Hematopoietic multipotent progenitor cell treated with erythropoietin and hydrocortisone succinate and interleukin-3 and kit ligand, for 15 days (in vitro differentiated cells): ENCODE measurements at places on chromosomes 11 and 22.

DNA sequence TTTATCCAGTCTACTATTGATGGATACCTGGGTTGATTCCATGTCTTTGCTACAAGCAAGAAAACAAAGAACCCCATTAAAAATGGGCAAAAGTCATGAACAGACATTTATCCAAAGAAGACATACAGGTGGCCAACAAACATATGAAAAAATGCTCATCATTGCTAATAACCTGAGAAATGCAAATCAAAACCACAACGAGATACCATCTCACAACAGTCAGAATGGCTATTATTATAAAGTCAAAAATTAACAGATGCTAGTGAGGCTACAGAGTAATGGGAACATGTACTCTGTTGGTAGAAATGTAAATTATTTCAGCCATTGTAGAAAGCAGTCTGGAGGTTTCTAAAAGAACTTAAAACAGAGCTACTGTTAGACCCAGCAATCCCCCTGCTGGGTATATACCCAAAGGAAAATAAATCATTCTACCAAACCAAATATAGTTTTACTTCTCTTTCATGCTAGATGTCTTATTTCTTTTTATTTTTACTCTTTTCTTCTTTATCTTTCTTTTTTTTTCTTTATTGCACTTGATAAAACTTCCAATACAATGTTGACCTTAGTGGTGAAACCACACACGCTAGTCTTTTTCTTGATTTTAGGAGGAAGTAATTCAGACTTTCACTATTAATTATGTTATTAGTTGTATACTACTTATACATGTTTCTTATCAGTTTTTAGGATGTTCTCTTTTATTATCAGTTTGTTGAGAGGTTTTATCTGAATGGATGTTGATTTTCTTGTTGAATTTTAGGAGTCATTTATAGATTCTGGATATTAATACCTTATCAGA, 14.3 kb downstream of the TRIM22 start:
- no peak for DNase-seq

- DNase-seq, result no peak
These were observed 117.7 kb downstream of the KCNC1 start for GRCh38 chr11:17852246-17852645.

GRCh38 chr11:67409261-67409666, 5.4 kb downstream of the TBC1D10C start:
- no peak for DNase-seq

DNA sequence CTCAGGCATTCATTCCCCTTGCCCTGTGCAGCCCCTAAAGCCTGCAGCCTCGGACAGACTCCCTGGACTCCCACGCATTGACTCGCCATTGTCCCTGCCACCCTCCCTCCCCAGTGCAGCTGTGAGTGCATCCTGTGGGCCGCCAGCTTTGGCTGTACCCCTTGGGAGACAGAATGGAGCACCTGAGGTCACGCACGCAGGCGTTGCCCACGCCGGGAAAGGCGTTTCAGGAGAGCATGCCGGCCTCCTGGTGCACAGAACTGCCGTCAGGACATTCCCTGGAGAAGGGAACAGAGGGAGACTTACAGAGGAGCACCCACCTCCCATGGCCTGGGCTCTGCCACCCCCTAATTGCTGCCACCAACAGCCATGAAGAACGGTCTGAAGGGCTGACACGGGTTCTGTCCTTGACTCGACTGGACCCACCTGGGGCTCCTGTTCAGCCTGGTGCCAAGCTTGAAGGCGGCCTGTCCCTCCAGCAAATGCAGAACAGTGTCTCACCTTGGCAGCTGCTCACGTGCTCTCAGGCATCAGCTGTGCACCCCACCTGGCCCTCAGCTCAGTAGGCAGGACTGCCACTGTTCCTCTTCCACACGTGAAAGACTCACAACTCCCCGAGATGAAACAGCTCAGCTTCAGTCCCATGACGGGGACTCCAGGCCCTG, 503.8 kb downstream of the BRD1 start:
- DNase-seq, result no peak

DNA sequence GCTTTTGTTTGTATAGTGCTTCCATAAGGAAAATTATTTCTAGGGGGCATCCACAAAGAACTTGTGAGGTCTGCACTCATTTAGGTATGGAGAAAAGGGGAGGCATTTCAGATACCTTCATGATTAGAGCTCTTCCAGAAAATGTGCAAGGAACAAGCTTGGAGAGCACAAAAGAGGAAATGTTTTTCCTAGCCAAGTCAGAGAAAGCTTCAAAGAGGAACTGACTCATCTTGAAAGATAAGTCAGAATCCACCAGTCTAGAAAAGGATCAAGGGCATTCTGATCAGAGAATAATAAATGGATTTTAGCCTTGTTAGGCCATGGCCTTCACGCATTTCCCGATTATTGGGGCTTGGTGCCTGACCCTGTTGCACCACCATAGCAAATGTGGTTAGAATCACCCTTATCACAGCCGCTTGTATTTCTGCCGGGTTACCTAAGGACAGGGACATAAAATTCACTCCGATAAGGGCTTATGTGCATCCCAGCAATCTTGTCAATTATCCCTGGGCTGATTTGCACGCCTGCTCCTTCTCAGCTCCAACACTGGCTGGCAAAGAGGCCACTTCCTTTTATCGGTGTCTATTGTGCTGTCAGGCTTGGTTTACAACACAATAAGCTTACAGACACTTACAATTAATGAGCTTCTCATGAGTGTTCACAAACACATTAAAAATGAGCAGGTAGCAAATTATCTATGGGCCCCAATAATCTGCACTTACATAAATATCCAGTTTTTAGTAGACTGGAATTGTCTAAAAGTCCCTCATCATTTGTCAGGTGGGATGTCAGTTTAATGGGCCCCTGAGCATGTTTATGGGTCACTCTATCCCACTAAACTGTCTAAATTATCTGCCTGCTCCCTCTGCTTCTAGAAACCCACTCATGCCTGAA, 613.5 kb downstream of the SOX6 start:
- DNase-seq, result no peak

- DNase-seq, result peak; percentile 63
These were observed 2.2 kb downstream of the TM7SF2 start for GRCh38 chr11:65113839-65114238.

GRCh38 chr11:45141631-45142030, 4.8 kb upstream of the PRDM11 start:
- DNase-seq, result no peak

DNA sequence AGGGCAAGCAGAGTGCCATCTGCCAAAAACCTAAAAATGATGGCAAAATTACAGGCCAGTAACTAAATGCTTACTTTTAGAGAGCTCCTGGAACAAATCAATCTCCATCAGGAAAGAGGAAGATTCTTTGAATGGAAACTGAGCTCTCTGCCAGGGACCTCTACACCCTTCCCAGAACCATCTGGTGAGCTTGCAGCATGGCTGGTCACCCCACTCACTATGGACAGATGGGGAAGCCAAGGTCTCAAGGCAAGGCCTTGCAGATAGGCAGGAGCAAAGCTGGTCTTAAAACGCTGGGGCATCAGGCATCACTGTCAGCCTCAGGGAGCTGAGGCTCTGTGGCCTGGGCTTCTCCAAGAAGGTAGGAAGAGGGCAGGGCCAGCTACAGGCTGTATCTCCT, 36.2 kb downstream of the SERGEF start:
- no peak for DNase-seq

DNA sequence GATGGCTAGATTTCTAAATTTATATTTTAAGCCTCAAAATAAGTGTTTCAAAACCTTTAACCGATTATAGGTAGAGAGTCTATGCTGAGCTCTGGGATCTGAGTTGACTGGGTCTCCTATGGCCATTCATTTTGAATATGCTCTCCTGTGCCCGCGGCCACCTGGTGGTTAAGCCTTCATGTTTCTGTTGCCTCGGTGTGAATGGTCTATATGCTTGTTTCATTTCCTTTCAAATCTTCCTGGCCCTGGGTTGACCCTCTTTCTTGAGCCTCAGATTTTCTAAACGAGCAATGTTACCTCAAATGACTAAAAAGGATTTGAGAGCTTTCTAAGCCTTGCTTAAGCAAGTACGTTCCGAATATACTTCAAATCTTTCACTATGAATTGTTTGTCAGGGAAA, 789.4 kb upstream of the KIRREL3 start:
- no peak for DNase-seq

- no peak for DNase-seq
These were observed 19.4 kb downstream of the TEAD1 start for GRCh38 chr11:12693479-12694182.

DNA sequence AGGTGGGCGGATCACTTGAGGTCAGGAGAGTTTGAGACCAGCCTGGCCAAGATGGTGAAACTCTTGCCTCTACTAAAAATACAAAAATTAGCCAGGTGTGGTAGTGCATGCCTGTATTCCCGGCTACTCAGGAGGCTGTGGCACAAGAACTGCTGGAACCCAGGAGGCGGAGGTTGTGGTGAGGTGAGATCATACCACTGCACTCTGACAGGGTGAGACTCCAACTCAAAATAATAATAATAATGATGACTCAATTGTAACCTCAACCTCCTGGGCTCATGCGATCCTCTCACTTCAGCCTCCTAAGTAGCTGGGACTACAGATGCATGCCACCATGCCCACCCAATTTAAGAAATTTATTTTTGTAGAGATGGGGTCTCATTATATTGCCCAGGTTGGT, 15.6 kb upstream of the CHRNA10 start:
- no peak for DNase-seq

DNA sequence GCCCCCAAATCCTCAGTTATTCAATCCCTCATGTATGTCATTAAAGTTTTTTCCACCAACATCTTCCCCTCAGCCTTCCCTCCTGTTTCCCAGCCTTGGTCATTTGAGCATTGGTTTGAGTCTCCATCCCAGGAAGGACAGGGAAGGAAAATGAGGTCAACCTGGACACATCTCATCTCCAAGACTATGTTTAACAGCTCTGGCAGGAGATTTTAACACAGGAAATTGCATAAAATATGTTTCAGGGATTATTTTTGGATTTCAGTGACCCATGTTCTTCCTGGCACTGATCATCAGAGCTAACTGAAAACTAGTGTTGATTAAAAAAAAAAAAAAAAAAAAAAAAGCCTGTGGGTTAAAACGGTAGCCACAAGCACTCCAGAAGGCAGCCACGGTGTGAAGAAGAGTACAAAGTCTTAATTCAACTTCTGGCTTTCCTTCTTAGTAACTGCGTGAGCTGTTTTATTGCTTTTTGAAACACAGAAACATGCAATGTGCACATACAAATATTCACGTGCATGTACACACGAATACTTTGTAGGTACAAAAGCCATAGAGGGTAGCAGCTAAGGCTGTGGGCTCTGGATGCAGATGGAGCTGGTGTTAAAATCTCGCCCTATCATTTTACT, 164.4 kb upstream of the DDI1 start:
- no peak for DNase-seq

GRCh38 chr11:23540101-23540561, 679.9 kb upstream of the CCDC179 start:
- DNase-seq, result peak; percentile 8

DNA sequence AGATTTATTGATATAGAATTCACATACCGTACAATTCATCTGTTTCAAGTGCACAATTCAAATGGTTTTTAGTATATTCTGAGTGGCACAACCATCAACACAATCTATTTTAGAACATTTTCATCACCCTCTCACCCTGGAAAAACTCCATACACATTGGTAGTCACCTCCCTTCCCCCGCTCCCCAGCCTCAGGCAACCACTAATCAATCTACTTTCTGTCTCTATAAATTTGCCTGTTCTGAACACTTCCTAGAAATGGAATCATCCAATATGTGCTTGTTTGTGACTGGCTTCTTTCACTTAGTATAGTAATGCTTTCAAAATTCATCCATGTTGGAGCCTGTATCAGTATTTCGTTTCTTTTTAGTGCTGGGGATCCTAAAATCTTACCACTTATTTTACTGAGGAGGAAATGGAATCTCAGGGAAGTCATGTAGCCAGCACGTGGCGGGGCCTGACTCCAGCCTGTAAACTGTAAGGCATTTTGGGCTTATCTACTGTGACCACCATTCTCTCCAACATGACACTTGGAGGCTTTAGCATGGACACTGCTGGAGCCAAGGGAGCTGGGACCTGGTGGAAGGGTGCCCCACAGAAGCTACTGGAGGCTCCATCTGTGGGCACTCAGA, 905 bp upstream of the UCP3 start:
- peak; percentile 45 for DNase-seq

GRCh38 chr11:89279176-89279575, 101.5 kb downstream of the TYR start:
- no peak for DNase-seq

GRCh38 chr11:70498171-70498571, 99.8 kb downstream of the CTTN start:
- no peak for DNase-seq

GRCh38 chr22:44207173-44207980, 26.7 kb downstream of the PARVG start:
- DNase-seq, result no peak

GRCh38 chr11:94423507-94423906, 22.3 kb upstream of the GPR83 start:
- no peak for DNase-seq

GRCh38 chr11:76120513-76121101, 85.7 kb downstream of the WNT11 start:
- no peak for DNase-seq

DNA sequence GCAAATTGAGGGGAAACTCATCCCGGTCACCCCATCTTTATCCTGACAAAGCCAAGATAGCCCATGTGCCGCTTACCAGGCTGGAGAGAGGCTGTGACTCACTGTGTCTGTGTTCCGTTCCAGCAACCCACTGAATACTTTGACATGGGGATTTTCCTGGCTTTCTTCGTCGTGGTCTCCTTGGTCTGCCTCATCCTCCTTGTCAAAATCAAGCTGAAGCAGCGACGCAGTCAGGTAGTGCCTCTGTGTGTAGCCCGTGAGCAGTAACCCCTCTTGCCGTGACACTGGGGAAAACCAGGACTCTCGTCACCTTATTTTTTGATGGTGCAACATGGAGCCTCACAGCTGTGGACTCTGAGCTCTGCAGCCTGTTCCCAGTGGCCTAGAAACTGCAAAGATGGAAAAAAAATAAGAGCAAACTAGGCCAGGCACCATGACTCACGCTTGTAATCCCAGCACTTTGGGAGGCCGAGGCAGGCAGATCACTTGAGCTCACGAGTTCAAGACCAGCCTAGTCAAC, 16.9 kb downstream of the C22orf31 start:
- DNase-seq, result no peak

- DNase-seq, result no peak
These were observed 67.0 kb downstream of the MIAT start for GRCh38 chr22:26724414-26724813.

GRCh38 chr11:66510271-66510989, at the start of gene BBS1:
Gene BBS1 (plus strand): TSS chr11:66510635. CDS start chr11:66510660, 25 bp downstream.
- DNase-seq, result peak; percentile 86

- DNase-seq, result no peak
These were observed 25.8 kb downstream of the XRRA1 start for GRCh38 chr11:74923125-74923524.

GRCh38 chr22:39220890-39221850, 23.6 kb downstream of the PDGFB start:
- DNase-seq, result no peak

DNA sequence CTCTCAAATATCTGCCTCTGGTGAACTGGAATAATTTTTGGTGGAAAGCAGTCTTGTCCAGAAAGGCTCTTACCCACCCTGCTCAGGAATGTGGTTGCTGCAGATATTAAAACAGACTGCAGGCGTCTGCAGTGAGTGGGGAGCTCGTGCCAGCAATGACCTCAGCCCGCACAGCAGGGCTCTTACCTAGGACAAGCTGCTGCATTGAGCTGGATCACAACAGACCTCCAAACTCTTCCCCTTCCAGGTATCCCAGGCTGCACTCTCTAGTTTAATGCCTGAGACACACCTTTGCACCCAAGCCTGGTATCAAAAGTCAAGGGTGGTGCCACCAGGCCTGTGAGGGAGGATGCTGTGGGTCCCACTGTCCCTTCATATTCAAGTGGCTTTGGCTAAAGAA, 69.7 kb upstream of the CDON start:
- no peak for DNase-seq

GRCh38 chr22:27624042-27624441, 177.5 kb downstream of the MN1 start:
- DNase-seq, result no peak
